ENCODE measurements at places on chromosomes 7 and 10.

- peak; percentile 52 for DNase-seq
Observed at GRCh38 chr7:149598721-149599308, 101.2 kb upstream of the ZNF746 start.

DNA sequence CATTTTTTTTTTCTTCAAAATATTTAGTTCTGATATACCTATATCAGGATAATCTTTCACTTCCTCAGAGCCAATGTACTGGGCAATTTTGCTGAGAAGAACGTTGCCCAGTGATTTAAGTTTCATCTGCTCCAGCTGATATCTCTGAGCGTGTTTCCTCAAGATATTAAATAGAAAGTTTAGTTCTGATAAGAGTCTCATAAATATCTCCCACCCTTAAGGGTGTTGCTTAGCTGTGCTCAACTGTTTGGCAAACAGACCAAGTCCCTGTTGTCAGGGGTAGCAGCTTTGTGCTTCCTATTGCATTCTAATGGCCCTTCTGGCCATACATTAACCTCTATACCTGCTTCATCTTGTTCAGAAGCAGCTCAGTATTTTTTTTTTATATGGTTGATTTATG, 84.7 kb upstream of the GPR141 start:
- no peak for DNase-seq

DNA sequence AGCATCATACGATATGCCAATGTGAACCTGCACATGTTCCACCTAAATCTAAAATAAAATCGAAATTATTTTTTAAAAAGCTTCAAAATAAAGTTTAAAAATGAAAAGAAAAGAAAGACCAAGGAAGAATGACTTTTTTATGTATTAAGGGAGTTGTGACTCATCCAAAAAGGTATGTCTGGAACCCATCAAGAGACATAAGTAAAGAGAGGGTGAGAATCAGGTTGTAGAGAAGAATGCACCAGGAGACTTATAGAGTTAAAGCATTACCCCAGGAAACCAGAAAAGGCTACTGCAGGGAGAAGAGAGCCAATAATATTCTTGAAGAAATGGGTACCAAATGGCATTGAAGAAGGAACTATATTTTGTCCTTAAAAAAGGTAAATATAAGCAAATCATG, 69.8 kb downstream of the CTTNBP2 start:
- no peak for DNase-seq

DNA sequence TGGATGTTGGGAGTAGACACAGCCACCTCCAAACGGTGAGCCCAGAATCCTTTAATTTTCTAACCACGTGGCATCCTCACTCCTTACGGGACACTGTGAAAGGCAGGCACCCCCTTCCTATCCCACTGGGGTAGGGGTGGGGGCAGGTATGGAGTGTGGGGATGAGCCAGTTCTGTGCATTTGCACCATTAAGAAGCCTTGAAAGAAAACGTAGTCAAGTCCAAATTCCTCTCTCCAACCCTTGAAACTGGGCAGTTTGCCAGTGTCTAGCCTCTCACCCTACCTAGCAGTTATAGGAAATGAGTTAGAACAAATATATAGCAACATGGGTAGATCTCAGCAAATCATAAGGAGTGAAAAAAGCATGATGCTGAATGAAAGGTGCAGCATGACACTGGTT, 92.4 kb upstream of the LEP start:
- no peak for DNase-seq

DNA sequence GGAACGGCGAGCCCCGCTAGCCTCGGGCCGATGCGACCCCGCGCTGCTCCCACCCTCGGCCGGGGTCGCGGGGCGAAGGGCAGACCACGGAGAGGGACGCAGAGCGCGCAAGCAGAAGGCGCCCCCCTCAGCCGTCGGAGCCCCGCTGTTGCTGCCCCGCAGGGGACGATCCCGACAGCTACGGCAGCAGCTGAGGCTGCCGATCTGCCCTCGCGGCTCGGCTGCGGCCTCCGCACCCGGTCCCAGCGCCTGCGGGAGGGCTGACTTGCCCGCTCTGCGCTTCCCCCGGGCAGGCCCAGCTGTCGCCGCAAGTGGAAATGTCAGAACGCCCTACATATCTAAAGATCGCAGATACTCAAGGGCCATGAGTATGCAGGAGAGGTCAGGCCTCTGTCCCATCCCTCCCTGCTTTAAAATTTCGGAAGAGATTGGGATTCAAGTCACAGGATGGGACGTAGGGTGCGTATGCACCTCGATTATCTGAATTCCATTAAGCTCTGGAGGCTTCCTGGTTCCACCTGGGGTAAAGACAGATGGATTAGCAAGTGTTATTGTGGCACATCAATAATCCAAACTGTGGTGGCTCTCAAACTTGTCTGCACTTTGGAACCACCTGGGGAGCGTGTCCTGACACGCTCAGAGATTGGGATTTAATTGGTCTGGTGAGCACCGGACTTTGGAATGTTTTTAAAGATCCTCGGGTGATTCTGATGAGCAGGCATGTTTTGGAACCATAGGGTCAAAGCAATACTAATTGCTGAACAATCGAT, at the start of gene CRPPA:
CRPPA (minus strand) TSS at position 206 of the 770 bp plus-strand sequence. CDS start 216 bp downstream, outside the sequence.
- peak; percentile 71 for DNase-seq

- DNase-seq: no peak
Observed at GRCh38 chr7:123979876-123980275, 53.0 kb downstream of the TMEM229A start.

- DNase-seq: no peak
Observed at GRCh38 chr7:77699056-77699455, 2.8 kb downstream of the RSBN1L start.

GRCh38 chr10:83801983-83802382, 337.3 kb upstream of the GHITM start:
- no peak for DNase-seq

DNA sequence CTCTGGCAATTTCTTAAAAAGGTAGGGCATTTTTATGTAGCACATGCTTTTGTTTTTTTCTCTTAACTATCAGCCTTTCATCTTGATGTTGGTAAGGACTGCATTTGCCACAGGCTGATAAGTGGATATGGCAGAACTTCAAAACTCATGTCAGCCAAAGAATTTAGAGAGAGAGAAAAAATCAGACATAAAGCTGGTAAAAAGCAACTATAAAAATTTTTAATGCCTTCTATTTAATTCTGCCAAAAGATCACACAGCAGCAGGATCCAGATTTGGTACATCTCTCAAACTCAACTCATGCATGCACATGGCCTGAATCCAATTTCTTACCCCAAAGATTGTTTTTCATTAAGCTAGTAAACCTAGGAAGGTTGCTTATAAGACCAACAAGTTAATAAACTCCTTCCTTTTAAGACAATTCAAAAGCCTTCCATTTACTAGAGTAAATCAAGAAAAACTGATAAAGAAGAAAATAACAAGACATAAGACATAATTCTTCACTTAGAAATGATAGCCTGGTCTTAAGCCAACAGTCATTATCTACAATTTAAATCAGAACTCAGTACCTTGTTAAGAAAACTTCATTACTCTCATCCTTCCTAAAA, 69.3 kb downstream of the GLI3 start:
- DNase-seq: no peak

- no peak for DNase-seq
Observed at GRCh38 chr10:125953778-125954385, 57.5 kb downstream of the FANK1 start.

DNA sequence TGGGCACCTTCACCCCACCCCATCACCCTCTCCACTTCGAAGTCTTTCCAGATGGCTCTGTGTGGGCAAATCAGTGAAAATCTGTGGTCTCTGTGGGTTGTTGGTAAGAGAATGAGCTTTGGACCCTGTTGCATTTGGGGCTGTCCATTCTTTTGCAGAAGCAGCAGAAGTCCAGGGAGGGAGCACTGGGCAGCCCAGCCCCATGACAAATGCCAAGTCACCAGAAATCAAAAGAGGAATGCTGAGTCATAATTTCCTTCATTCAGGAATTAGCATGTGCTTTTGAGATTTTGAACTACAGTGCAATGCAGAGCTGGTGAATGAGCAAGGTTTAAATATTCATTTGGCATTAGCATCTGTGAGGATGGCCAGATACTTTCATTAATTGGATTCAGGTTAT, 556.2 kb downstream of the LRMDA start:
- DNase-seq: no peak

GRCh38 chr7:83415840-83416239, 233.1 kb downstream of the SEMA3E start:
- no peak for DNase-seq

DNA sequence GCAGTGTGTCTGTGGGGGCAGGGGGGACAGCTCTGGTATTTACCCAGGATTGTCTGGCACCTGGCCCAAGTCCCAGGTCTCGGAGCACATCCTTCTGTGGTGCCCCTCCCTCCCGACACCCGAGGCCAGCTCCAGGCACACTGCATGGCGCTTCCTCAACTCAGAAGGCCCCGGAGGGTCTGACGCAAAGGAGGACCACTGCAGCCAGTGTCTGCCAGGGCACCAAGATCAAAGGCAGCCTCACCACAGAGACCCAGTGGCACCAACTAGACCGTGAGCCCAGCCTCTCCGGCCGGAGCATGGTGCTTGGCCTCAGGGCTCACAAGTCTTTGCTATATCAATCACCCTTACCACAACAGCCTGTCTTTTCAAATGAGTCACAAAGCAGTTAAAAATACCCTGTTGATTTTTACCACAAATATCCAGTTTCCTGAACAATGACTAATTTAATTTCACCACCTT, 99.3 kb upstream of the DDC start:
- DNase-seq: no peak

- no peak for DNase-seq
Observed at GRCh38 chr10:91593834-91594233, 39.0 kb downstream of the PPP1R3C start.

DNA sequence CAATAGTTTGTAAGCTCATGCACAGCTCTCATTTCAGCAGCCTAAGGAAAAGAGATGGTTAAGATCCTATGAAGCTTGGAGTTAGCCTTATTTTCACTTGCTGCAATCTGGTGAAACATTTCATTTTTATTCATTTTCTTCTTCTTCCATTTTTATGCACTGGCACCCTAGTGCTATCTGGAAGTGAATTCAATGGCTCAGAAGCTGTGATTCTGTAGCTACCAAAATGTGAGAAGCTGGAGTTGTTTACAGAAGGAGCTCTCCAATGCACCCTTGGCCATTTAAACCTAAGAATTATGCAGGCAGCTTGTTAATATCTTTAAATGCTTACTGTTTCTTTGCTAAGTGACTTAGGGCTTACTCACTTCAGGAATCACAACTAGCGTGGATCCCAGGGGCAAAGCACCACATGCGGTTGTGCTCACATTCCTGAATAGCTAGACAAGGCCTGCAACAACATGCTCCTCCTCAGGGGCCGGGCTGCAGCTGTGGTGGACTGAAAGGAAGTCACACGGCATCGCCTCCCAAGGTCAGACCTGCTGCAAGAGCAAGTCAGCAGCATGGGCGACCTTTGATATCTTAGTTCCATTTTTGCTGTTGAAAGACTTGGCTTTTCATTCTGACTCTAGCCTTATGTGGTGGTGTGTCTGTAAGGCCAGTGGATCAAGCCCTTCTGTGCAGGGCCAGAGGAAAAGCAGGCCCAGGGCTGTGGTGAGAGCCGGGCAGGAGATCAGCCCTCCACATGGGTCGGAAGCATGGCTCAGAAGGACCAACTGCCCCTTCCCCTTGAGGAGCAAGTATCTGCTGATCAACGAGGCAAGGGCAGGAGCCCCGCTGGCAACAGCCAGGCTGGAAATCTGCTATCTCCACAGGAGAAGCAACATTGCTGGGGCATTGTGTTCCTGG, 91.9 kb upstream of the MBL2 start:
- DNase-seq: peak; percentile 60

Data from ecto neural progenitor cell (in vitro differentiated cells).